ENCODE measurements at places on chromosomes 6 and 20.

GRCh38 chr6:3432416-3432815, 24.4 kb downstream of the SLC22A23 start:
- no peak for DNase-seq

- no peak for DNase-seq
Measured at GRCh38 chr6:107770541-107770940, 53.6 kb downstream of the SCML4 start.

- no peak for DNase-seq
Measured at GRCh38 chr6:117231466-117231865, 33.9 kb upstream of the VGLL2 start.

DNA sequence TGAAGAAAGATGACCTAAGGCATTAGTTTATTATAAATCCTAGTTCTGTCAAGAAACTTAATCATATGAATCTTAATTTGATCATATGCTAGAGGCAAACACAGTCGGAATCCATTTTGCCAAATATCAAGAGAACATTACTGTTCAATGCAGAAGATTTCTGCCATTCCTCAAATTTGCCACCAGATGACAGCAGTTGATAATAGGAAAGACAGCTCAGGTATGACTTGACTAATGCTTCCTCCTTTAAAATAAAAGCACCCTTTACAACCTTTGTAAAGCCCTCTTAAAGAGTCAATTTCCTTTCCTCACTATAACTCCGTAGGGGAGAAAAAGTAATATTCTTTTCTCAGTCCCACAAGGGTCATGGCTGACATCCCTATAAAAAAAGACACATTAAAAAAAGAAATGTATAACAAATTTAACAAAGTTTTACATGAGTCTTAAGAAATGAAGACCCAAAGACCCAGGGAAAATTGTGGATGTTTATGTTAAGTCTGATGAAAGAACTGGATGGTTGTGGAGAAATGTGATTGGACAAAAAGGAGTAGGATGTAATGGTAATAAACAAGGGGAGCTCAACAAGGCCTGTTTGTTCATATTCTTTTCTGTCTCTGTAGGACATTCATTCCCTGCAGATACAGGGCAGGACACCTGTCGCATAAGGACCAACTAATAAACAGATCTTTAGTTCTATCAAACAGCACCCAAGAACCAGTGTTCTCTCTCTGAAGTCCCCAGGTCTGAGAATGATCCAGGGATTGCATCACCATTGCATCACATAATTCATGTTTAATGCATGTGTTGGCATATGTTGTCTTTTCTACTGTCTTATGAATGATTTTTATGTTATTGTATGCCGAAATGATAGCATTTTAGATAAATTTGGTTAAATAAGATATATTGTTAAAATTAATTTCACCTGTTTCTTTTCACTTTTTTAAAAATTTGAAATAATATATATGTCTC, 23.0 kb upstream of the IL17A start:
- peak; percentile 47 for DNase-seq

DNA sequence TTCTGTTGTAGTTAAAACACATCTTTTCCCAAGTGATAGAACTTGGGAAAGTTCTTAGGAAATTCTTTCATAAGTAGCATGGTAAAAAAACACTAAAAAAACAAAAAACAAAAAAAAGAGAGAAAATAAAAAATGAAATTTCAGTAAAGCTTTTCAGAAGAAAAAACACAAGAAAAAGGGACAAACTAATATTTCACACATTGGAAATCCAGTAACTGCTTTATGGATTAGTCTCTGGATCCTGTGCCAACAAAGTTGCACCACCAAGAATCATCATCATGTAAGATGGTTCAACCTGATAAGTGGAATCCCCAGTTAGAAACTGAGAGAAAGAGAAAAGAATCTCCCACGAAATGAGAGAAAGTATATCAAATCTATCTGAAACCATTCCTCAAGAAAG, 144.2 kb downstream of the GMDS start:
- no peak for DNase-seq

DNA sequence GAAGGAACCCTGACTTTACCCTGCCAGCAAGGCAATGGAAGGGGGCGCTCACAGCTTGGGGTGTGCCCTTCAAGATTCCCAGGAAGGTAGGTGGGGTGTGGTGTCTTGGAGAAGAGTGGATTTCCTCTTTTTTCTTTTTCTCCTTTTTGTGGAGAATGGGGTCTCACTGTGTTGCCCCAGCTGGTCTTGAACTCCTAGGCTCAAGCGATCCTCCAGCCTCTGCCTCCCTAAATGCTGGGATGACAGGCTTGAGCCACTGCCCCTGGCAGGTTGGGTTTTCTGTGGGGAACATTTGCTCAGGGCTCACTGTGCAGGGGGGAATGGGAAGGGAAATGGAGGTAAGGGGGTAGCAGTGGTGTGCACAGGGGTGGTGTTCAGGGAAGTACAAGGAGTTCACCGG, 4.0 kb upstream of the ZNF341 start:
- no peak for DNase-seq

DNA sequence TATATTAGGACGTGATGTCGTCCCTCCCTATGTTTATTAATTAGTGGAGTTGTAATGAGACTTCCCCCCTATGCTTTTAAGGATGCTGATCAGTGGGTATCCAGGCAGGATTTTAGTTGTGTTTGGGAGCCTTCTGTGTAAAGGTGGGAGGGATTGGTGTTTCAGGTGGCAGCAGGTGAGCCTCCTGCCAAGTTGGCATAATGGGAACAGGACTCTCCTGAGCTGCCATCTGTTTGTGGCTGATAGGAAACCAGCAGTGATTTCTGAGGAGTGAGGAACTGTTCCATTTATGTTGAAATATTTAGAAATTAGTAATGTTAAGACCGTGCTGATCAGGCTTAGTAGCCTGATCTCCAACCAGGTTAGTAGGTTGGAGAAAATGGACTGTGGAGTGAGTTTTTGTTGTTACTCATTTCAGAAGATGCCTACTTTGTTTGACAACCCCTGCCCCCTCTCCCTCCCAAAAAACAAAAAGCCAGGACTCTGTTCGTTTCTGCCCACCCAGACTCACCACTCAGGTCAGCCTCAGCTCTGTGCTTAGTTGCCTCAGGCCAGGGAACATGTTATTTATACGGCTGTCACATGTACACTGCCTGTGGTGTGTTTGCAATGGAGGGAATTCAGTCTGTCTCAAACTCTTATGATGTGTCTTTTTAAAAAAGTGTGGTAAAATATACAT, 55.4 kb upstream of the TULP4 start:
- DNase-seq: no peak

DNA sequence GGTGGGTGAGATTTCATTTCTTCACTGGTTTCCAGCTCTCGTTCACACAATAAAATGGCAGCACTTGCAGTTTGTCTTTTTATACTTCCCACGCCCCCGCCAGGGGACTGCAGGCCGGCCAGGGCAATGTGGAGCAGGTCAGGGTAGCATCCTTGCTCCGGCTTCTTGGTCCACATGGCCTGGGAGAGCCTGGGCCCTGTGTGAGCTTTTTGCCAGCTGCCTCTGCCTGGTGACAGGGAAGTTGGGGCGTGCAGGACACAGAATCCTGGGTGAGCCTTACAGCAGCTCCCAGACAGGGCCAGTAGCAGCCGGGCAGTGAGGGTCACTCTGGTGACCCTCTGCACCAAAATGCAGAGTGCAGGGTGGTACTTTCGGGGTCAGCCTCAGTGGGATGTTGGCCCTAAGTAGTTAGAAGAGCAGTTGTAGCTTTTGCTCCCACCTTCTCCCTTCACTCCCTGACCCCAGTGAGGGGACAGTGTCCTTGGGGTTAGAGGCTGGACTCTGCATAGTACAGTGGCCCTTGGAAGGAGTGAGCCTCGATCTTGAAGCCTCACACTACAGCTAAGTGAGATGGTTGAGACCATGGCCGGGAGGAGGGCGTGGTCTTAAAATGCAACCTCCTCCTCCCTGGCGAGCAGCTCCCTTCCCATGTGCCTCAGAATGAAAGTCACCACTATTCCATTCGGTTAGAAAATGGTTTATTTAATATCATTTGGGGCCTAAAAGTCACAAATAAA, 23.8 kb downstream of the PYGB start:
- DNase-seq: no peak

- no peak for DNase-seq
Measured at GRCh38 chr6:54266400-54266923, 41.8 kb upstream of the TINAG start.

DNA sequence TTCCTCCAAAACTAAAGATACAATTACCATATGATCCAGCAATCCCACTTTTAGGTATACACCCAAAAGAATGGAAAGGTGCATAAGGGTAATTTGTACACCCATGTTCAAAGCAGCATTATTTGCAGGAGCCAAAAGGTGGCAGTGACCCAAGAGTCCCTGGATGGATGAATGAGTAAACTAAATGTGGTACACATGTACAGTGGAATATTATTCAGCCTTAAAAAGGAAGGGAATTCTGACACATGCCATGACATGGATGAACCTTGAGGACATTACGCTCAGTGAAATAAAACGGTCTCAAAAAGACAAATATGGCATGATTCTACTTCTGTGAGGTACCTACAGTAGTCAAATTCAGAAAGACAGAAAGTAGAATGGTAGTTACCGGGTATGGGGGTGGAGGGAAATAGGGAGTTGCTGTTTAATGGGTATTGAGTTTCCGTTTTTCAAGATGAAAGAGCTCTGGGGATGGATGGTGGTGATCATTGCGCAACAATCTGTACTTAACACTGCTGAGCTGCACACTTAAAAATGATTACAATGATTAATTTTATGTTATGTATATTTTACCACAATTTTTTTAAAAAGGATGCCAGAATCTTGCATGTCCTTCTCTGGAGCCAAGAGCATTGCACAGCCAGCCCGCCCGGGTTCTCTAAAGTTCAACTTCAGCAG, 518.9 kb upstream of the JARID2 start:
- no peak for DNase-seq

DNA sequence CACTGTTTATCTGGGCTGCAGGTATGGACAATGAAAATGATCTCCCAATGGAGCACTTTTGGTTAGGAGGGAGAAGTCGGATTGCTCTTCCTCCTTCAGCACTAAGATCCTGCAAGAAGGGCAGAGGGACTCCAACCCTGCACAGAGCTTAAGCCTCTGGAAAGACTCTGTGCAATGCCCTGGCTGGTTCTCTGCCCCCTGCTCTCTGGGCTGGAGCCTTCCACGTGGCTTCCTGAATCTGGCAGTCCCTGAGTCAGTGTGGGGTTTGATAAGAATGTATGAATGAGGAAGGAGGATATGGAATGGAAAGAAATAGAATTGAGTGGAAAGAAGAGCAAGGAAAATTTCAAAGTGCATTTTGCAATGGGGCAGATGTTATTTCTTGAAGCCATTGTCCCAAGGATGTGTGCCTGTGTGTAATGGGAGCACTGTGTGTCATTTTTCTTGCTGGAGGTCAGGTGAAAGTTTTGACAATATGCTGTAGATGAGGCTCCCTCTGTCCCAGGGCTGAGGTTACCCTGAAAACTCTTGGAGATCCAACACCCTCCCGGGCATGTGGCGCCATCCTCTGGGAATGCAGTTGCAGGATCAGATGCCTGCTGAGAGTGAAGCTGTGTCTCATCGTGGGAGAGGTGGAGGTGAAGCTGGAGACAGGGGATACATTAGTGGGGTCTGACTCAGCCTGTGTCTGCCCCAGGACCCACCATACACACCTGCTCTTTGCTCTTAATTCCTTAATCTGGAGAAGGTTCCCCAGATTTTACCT, 16.3 kb upstream of the CST9L start:
- DNase-seq: no peak

DNA sequence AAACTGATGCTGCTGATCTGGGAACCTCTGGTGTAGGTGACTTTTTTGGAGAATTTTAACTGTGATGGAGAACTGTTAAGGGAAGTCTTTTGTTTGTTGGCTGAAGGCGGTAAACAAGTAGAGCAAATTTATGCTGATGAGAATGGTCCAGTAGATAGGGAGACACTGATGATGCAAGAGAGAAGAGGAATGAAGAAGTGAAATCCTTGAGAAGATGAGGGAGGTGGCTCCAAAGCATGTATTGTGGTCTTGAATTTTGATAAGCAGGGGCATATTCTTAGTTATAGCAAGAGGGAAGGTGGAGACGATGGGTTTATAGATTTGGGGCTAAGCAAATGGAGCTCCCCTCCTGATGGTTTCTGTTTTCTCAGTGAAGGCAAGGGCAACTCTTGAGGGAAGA, 22.0 kb downstream of the MAPK14 start:
- DNase-seq: no peak

GRCh38 chr6:45472382-45472781, 94.6 kb upstream of the SUPT3H start:
- no peak for DNase-seq

- DNase-seq: no peak
Measured at GRCh38 chr6:225907-226306, 66.4 kb upstream of the DUSP22 start.

- no peak for DNase-seq
Measured at GRCh38 chr6:142183351-142183750, 36.3 kb downstream of the VTA1 start.

- DNase-seq: no peak
Measured at GRCh38 chr6:85574932-85575598, 18.6 kb downstream of the SNX14 start.

GRCh38 chr6:90406142-90406794, 109.6 kb upstream of the BACH2 start:
- no peak for DNase-seq

DNA sequence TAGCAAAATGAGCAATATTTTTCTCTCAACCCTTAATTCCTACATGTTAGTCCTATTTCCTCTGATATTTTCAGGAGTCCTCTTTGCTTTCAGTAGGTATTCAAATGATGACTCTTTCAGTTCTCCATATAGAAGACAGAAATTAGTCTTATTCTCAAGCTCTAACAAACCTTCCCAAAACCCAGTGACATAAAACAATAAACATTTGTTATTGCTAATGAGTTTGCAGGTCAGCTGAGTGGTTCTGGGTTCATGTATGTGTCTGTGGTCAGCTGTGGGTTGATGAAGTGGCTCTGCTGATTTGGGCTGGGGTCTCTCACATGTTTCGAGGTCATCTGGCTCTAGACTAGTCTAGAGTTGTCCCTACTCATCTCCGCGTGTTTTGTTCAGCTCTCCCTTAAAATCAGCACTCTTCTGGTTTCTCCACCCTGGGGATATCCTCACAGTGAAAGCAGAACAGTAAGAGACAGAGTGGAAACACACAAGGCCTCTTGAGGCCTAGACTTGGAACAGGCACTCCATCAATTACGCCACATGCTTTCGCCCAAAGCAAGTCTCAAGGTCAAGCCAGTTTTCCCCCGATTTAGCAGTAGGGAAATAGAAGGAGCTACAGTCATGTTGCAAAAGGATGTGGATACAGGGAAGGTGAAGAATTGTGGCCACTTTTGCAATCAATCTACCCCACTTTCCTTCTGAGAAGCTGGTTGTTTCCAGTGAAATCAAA, 273.0 kb downstream of the PLCB1 start:
- no peak for DNase-seq

- DNase-seq: no peak
Measured at GRCh38 chr6:56043076-56043475, 167.7 kb upstream of the BMP5 start.

- no peak for DNase-seq
Measured at GRCh38 chr20:23870461-23870860, 9.1 kb downstream of the CST5 start.

All from Panc1 (cell line).